ENCODE measurements at places on chromosomes 3 and 15.

GRCh38 chr3:139751789-139752188 lies 74.0 kb upstream of the NMNAT3 start:
- no peak for DNase-seq

- no peak for DNase-seq
These were observed at the start of gene PRICKLE2 for GRCh38 chr3:64224826-64225610. PRICKLE2 (minus strand) TSS chr3:64225466; CDS start chr3:64198927, 26,539 bp downstream.

- no peak for DNase-seq
These were observed 846.7 kb downstream of the EPHA3 start for GRCh38 chr3:89954137-89954536.

- DNase-seq, result no peak
These were observed 61.0 kb downstream of the SSR3 start for GRCh38 chr3:156493887-156494286.

DNA sequence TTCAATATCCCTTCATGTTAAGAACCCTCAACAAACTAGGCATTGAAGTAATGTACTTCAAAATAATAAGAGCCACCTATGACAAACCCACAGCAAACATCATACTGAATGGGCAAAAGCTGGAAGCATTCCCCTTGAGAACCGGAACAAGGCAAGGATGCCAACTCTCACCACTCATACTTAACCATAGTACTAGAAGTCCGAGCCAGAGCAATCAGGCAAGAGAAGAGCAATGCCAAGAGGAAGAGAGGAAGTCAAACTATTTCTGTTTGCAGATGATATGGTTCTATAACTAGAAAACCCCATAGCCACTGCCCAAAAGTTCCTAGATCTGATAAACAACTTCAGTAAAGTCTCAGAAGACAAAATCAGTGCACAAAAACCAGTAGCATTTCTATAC lies 161.9 kb downstream of the UBE2E2 start:
- DNase-seq, result peak; percentile 19

DNA sequence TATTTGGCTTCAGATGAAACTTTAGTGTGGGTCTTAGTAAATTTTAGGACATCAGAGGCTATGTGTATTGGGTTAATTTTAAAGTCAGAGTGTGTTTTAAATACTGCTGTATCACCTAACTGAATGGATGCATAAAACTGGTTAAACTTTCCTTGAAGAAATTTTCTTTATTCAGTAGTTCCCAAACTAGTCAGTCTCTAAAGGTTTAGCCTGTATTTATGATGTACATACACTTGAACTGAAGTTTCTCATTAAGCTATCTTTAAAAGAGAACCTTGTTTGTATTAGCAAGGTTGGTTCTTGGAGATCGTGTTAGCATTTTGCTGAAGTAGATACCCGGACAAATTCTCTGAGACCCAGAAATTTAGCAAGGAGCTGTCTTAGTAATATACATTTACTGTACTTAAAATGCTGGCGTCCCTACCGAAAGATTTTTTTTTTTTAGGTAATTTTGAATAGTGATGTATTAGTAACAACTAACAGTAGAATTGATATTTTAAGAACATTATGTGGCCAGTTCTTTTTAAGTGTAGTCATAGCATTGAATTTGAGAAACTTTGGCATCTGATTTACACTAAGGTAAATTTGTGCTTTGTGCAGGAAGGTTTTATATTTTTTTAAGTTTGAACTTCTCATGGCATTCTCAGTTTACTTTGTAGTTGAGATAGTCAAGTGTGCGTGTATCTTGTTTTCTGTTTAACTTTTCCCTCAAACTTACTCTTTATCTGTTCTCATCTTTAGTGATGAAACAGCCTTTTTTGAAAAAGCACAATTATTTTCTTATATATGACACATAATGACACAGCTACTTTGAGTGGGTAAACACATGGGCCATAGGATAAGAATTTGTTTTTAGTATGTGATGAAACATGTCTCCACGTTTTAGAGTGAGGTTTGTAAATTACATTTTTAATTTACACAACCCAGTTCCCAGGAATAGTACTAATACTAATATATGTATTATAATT lies 2.9 kb downstream of the DIPK2A start:
- DNase-seq, result no peak

GRCh38 chr3:146334151-146334550 lies 83.2 kb upstream of the PLSCR4 start:
- DNase-seq, result no peak

DNA sequence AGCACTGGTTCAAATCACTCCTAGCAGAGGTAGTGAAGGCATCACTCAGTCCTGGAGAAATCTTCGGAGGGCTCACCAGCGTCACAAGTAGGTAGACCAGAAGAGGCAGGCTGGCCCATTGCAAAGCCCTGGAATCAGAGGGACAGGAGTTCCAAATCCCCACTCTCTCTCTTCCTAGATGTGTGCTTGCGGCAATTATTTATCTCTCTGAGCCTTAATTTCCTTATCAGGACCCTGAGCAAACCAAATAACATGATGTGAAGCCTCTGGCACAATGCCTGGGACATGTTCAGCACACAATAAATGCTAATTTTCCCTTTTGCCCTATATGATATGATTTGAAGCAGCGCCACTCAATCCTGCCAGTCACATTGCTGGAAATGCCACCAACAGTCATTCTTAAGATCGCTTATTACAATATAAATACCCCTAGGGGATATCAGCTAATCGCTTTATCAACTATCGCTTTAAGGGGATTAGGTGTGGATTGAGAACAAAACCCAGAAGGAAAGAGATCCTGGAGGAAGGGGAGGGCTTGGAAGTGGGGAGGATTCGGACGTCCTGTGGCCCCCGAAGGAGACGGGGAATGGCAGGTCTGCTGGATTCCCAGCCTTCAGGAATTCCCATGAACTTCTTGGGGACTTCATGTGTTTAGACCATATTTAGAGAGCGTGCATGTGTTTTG lies 59.5 kb upstream of the TSEN2 start:
- no peak for DNase-seq

DNA sequence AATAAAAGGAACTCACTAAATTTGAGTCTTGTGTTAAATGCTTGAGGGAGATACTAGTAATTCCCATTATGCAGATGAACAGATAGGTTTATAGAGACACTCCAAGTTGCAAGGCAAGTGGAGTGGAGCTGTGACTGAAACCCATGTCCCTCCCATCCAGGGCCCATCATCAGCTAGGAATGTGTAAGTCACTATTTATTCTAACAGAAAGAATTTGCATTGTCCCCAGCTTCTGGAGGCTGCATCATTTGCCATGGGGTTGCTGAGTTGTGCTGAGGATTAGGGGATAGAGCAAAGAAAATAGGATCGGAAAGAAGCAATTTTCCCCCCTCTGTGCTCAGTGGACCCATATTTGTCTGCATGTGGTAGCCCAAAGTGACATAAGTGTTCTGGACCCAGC lies 197.4 kb upstream of the RGMA start:
- DNase-seq, result no peak

- DNase-seq, result no peak
These were observed 2.0 kb downstream of the NRROS start for GRCh38 chr3:196641333-196642054.

DNA sequence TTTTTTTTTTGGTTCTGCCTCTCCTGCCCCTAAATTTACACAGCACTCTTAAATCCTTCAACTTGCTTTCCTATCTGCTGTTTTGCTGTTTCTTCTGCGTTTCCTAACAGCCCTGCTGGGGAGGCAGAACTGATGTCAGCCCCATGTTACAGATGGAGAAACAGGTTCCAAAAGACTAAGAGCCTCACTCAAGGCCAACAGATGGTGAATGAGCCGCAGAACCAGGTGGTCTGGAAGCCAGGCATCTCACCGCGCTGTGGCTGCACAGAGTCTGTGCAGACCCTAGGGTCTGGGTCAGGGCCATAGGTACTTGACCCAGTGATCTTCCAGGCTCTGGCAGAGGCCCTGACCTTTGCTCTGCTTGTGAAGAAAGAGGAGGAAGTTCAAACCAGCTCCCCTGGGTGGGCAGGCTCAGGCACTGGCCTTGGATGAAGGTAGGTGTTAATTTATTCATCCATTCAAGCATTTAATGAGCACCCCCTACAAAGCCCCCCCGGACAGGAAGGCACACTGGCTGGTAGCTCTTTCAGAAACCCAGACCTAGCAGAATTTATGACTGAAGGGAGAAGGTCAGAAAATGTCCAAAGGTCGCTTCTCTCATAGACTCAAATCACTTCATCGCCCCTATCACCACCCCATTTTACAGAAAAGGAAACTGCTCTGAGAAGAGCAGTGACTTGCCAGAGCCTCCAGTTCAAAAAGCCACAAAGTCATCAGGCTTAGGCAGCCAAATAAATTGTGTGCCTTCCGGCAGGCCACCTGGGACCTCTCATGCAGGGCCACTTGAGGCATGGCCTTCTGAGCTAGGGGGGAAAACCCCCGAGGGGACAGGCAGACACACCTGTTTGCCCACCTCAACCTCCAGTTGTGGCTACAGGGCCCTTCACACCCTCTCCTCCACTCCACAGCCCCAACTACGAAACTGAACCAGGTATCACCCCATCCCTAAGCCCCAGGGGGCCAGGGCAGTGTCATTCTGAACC lies 2.7 kb downstream of the CHDH start:
- DNase-seq, result no peak

DNA sequence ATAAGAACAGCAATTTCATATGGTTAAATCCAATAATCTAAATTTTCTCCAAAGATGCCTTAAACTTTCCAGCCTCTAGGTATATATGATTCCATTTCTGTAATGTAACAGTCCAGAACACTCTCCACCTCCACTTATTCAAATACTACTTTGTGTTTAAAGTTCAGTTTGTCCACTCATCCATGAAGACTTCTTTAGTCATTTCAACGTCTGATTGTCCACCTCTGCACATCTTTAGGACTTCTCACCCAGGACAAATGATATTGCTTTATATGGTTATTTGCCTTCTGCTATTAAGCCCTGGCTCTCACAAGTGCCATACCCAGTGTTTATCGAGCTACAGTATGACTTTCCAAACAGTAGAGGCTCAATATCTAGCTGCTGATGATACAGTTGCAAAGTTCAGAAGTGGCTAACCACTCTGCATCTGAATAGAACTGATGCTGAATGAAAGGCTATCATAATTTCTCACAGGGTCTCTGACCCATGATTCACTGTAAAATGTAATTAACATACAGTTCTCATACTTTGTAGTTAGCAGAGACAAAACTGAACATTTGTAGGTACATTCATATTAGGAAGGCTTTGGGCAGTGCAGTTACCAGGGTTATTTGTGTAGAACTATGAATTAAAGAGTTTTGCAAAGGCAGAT lies 93.7 kb upstream of the MBNL1 start:
- DNase-seq, result no peak

- no peak for DNase-seq
These were observed 753 bp downstream of the ITGB5 start for GRCh38 chr3:124886168-124887056.

GRCh38 chr3:39362192-39362591 lies 21.0 kb upstream of the SLC25A38 start:
- no peak for DNase-seq

DNA sequence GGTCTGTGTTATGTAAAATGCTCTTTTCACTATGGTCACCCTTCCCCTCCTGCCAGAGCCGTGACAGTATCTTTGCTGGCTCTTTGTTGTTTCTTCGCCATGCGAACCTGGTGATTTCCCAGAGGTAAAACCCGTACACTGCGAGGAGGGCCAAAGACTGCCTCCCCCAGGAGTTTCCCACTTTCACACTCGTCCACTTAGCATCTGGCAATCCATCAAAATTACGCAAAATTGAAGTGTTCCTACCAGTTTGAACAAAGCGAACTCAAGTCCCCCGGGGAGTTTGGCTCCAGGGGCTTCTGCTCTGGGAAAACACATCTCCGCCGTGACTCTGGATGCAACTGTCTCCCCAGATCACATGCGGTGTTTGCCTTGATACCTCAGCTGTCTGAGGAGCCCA lies 239.9 kb downstream of the FAM43A start:
- DNase-seq, result peak; percentile 87

- DNase-seq, result no peak
These were observed 3.1 kb downstream of the TSPAN3 start for GRCh38 chr15:77067691-77068367.

DNA sequence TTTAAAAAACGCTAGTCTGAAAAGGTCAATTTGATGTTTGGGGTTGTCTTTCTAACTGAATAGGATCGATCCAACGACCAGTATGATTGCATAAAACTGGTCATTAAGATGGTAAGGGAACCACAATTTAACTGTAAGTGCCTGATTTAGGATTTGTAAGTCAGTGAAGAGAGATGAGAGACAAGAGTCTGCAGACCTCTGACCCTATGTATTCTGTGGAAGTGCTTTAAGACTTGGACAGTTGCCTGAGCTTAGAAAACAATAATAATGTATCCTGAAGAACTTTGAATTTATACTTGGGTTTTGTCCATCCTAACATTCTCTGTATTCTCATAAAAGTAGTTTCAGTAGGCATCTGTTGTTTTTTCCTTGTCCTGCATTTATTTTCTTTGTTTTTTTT lies 221.4 kb upstream of the SUCLG2 start:
- DNase-seq, result no peak

- no peak for DNase-seq
These were observed 188.9 kb upstream of the ATP10A start for GRCh38 chr15:26051761-26052675.

DNA sequence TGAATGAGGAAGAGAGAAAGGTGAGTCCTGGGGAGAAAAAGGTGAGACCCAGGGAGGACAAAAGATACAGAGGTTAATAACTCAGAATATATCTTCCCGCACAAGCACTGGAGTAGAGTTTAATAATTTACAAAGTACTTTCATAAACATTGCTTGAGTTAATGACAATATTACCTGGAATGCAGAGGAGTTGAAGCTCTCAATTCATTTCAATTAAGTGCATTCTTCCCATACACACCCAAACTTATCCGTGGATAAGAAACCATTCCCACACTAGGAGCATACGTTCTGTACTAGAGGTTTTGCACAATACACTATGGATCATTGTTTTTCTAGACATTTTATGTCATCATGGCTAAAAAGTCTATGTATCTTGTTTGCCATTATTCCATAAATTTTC lies 23.3 kb upstream of the KNG1 start:
- DNase-seq, result no peak

- no peak for DNase-seq
These were observed 266.8 kb downstream of the ZNF385D start for GRCh38 chr3:21484057-21484827.

DNA sequence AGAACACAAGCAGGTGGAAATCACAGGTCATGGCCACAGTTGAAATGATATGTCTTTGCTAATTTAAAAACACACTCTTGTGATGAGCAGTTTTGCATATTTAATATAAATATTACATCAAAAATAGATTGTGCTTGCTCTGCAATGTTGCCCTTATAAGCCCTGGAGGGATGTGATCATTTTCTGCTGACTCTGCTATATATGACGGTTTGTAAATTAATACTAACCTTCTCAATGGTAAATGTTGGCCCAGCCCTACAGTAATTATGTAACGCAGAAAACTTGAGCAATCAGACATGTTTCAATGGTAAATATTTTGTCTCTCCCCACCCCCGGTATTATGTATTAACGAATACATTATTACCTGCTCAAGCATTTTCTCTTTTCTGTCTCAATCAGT lies 359.5 kb upstream of the CNTN6 start:
- no peak for DNase-seq

- no peak for DNase-seq
These were observed 13.3 kb upstream of the LMAN1L start for GRCh38 chr15:74799255-74799855.

DNA sequence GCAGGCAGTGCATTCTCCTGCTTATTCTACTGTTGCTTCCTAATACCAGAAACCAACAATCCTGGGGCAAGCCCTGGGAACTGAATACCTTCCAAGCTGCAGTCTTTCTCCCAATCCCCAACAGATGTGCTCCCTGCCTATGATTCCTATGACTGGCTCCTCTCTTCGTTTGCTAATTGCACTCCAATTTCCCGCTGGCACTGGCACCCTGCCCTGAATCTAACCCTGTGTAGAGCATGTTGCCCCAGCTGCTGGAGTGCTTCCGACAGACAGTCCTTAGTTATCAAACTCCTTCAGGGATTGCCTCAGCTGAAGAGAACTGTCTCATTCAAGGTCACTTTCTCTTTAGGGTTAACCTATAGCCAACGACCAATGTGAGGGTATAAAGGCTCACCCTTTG lies 214.1 kb downstream of the NECTIN3 start:
- DNase-seq, result no peak

Data from NCI-H345 (cell line).